ENCODE measurements at places on chromosomes 16 and 17.
A peak's percentile ranks its signal among the peaks of the same experiment; 100 is the strongest.

- DNase-seq, result peak; percentile 5
Observed at GRCh38 chr16:87324411-87325275, 7.5 kb upstream of the C16orf95 start.

DNA sequence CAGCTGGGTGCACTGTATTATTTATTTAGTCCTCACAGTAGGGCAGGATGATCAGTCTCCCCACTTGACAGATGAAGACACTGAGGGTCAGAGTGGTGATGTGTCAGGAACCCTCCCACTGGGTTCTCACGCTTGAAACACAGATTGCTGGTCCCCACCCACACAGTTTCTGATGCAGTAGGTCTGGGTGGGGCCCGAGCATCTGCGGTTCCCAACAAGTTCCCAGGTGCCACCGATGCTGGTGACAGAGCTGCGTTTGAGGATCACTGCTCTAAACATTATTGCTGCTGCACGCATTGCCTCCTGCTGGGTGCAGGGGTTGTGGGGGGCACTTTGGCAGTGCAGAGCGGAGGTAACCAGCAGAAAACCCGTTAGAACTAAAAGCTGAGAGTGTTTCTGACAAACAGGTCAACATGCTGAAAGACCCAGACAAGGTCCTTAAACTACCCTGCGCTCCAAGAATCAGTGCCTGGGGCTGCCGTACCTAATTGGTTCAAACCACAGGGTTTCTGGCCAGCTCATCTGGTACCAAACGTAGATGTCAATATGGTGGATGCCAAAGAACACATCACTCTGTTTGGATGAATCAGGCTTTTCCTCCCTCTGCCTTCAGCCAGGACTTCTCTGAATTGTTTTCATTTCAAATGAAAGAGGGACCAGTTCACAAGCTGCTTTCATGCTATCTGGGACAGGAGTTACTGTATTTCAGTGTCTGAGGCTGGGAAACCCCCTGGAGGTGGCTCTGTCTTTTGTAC is 76.0 kb downstream of the ABCC1 start:
- DNase-seq, result peak; percentile 10

GRCh38 chr17:77692571-77693161 is 265.8 kb upstream of the TNRC6C start:
- no peak for DNase-seq

DNA sequence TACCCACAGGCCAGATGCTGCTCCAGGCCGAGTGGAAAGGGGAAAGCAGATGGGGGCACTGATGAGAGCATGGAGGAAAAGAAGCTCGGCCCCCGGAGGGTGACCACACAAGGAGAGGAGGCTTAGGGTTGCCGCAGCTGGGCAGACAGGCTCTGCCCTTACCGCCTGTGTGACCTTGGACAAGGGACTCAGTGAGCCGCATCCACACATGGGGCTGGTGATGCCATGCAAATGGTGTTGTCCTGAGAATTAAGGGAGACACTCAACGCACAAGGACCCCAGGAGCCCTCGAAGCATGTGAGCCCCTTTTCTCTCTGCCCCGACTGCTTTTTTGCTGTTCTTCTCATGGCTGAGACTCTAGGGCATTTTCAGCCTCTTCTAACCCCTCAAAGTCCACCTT is 61.0 kb downstream of the PLXDC1 start:
- no peak for DNase-seq

- DNase-seq, result no peak
Observed at GRCh38 chr17:60065136-60065535, 13.6 kb downstream of the HEATR6 start.
